ENCODE measurements at places on chromosomes 13 and 19.

DNA sequence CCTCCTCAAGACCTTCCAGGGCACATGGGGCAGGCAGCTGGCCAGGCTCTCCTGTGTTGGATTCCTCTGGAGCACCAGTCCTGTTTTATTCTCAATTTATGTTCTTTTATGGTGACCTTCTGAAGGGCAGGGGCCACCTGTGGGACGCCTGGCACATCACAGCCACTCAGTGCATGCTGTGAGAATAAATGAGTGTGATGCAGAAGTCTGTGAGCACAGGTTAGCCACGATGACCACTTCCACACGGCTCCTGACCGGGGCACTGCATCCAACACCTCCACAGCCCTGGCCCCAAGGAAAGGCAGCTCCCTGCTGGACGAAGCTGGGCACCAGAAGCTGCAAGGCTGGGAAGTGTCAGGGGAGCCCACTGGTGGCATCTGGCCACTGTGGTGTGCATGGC is 122.8 kb downstream of the CRYL1 start:
- no peak for DNase-seq

GRCh38 chr13:25114220-25114619 is 18.3 kb downstream of the PABPC3 start:
- DNase-seq: peak; percentile 76

GRCh38 chr19:5186293-5187050 is 154.1 kb downstream of the PTPRS start:
- no peak for DNase-seq

DNA sequence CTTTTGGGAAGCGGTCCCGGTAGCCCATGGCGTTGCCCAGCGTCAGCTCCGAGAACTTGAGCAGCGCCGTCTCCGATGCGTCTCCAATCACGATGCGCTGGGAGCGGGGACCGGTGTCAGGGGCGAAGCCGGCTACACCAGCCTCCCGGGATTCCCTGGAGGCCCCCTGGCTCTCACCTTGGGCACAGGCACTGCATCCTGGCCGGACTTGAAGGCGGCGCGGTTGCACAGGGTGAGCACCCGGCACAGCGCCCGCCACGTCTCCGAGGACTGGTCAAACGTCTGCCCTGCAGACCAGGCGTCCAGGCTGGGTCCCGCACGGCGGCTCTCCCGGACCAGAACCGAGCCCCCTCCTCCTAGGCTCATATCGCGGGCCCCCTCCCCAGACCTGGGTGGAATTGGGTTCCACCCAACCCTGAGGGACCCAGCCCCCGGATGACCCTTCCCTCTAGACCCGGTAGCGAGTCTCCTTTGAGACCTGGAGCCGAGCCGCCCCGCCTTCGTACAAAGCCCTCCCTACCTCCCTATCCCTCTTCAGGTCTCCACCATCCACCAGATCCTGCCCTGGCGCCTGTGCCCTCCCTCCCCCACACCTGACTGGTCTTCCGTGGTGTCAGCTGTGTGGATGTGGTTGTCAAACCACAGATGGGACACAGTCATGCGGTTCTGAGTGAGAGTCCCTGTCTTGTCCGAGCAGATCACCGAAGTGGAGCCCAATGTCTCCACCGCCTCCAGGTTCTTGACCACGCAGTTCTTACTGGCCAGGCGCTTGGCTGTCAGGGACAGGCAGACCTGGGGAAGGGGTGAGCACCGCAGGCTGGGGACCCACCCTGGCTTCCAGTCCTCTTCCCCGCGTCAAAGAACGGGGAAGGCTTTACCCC is 4.8 kb downstream of the ATP4A start:
- no peak for DNase-seq

DNA sequence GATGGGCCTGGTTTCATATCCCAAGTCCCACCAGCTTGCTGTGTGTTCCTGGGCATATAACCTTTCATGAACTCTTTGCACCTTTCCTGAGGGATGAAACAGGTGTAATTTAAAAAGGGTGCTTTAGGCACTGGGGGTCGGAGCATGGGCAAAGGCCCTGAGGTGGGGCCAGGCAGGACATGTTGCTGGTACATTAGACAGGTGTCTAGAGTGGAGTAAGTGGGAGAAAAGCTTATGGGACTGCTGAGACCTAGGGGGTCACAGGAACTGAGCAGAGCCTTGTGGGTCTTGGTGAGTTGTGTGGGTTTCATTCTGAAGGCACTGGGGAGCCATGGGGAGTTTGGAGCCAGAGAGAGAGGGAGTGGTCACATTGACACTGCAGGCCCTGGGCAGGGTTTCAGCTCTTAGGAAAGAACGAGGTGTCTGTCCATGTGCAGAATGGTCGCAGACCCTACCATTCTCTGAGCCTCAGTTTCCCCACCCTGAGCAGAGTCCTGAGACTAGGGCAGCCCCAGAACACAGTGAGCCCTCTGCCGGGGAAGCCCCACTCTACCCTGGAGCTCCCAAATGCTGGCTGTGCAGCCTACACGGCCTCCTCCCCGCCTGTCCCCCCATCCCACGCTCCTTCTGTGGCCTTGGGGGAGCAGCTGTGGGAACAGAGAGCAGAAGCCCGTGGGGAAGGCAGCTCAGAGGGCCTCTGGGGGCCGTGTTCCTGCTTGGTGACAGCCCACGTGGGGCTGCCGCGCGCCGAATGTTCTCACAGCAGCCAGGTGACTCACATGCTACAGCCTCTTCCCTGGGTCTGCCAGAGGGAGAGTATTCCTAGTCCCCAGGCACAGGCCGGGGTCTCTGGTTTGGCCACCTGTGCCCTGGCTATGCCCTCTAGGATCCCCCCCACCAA is 7.3 kb upstream of the HOMER3 start:
- DNase-seq: no peak

- DNase-seq: peak; percentile 49
Observed at GRCh38 chr13:27830010-27830409, 37.7 kb downstream of the GSX1 start.
